ENCODE measurements at places on chromosomes 7 and 10.

DNA sequence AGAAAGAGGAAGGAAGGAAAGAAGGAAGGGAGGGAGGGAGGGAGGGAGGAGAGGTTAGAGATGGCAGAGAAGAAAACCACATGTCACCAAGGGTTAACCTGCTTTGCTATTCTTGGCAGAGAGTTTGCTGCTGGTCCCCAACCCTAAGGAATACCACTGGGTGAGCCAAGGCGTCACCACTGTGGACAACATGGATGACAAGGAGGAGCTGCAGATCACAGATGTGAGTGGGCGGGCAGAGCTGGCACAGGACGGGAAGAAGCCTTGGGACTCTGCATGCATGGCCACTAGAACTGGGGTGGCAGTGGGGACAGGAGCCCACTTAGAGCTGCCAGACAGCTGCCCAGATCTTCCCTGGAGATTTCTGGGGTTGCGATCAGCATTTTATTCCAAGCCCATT is 17.2 kb upstream of the MYH16 start:
- no peak for DNase-seq

- no peak for DNase-seq
Observed at GRCh38 chr7:150513758-150514157, 914 bp upstream of the GIMAP7 start.

DNA sequence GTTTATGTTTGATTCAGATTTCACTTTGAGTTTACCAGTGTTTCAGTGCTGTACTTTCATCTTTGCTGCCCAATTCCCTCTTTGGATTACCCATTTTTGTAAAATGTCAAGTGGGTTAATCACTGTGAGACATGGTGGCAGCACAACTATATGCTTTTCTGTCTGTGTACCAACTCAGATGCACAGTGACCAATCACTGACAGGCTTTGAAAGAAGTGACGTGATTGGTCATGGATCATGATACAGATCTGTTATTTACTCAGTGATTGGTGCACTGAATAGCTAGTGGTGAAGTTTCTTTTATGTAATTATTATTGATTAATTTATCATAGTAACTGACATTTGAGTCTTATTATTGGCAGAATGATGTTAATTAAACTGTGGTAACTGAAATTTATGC is 126.9 kb downstream of the SDK1 start:
- no peak for DNase-seq

DNA sequence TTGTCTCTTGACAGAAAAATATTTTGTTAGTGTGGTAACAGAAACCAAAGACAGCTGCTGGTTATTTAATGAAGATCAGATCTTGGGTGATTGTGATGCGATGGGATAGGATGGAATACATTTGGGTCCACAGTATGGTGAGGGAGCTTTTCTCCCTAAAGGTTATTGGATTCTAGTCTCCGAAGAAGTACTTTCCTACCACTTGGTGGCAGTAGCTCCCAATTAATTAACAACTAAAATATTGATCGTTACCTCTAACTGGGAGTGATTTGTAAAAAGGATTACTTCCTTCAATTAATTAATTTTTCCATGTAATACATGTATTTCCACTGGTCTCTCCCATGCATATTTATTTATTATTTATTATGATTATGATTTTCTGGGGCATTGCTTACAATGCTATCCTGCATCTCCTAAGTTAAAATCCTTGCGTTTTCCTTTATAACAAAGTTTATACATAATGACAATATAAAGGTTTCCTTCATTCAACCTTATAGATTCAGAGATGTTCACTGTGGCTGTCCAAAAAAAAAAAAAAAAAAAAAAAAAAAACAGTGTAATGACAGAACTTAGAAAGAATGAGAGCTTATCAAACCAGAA is 25.6 kb downstream of the TMEM196 start:
- DNase-seq = peak; percentile 37

DNA sequence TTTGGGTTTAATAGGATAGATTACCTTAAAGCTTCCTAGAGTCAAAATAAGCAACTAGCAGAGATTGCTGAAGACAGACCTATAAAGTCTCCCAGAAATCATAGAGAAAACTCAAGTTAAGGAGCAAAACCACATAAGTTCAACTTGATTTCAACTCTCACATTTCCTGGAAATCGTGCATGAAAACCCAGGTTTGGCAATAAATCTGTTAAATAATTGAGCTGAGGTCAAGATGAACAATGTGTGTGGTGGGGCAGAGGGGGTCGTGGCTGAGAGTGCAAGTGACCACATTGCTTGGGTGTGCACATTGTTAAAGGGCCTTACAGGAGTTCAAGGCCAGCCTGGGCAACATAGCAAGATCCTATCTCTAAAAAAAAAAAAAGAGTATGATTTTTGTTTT is 636.5 kb downstream of the GALNT17 start:
- DNase-seq = no peak

- DNase-seq = no peak
Observed at GRCh38 chr10:61389887-61390286, 63.3 kb downstream of the TMEM26 start.
